HFF-Myc (cell line): ENCODE measurements at places on chromosomes 7 and 10.
A peak's percentile ranks its signal among the peaks of the same experiment; 100 is the strongest.

DNA sequence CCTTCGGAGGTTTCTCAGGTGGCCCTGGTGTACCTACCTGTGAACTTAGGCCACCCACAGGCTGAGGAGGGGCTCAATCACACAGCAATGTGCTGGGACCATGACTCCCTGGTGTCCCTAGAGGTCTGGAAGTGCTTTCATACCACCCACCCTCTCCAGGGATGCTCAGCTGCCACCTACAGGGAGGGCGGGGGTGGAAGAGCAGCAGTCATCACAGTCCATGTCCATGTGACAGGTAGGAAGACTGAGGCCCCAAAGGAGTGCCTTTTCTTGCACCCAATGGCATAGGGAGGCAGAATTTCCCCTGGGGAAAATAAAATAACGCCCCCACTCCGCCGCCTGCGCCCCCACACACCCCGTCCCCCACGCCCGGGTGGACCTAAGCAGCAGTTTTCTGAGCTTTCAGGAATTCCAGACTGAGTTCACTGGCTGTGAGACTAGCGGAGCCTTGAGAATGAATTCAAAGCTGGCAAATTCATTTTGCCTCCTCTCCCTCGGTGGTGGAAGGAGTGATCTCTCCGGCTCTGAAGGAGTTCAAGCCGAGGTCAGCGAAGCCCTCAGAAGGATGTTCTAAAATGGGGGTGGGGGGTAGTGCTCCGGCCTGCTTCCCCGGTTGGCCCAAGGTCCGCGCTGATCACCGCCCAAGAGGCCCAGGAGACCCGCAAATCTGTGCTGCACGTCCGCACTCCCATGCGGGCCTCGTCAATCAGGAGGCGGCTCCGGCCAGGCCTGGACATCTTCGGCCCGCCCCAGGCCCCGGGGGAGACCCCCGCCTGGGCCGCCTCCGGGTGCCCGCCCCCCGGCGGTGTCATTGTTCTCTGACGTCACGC lies 2.1 kb upstream of the ZMIZ1 start:
- DNase-seq: no peak

- no peak for DNase-seq
Measured at GRCh38 chr10:79145517-79146470, 77.0 kb downstream of the ZMIZ1 start.

DNA sequence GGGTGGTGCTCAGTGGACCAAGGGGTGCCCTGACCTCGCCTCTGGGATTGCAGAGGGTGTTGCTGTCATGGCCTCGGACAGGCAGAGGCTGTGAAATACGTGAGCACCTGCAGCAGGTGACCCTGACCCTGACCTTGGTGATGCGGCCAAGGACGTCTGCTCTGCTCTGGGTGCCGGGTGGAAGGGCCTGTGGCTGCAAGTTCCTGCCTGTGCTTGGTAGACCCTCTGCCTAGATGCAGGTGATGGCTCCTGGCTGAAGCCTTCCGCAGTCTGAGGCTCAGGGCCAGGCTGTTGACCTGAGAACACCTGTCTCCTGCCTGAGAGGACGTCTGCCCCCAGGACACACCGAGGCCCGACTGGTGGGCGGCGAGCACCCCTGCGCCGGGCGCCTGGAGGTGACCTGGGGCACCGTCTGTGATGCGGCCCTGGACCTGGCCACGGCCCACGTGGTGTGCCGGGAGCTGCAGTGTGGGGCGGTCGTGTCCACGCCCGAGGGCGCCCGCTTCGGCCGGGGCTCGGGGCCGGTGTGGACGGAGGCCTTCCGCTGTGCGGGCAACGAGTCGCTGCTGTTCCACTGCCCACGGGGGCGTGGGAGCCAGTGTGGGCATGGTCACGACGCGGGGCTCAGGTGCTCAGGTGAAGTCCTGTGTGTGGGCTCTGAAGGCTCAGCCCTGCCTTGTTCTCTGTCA lies 4.4 kb downstream of the SCART1 start:
- no peak for DNase-seq

GRCh38 chr10:21090609-21091082 lies 193.5 kb upstream of the NEBL start:
- no peak for DNase-seq

DNA sequence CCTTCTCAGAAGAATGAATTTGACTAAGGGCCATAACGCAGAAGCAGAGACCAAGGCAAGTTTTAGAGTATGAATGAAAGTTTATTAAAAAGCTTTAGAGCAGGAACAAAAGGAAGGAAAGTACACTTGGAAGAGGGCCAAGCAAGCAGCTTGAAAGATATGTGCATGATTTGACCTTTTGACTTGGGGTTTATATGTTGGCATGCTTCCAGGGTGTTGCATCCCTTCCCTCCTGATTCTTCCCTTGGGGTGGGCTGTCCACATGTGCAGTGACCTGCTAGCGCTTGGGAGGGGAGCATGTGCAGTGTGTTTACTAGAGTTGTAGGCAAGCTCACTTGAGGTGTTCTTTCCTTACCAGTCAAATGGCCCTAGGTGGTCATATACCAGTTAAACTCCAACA lies 37.9 kb upstream of the LRRN3 start:
- no peak for DNase-seq

- DNase-seq: no peak
Measured at GRCh38 chr7:136523571-136523970, 344.9 kb upstream of the CHRM2 start.

DNA sequence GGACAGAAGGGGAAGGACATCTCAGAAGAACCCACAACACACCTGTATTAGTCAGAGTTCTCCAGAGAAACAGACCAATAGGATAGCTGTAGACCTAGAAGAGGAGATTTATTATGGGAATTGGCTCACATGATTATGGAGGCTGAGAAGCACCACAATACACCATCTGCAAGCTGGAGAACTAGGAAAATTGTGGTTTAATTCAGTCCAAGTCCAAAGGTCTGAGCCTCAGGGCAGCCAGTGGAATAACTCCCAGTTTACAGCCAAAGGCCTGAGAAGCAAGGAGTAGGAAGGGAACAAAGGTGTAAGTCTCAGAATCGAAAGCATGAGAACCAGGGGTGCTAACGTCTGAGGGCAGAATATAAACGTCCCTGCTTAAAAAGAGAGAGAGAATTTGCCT lies 99.6 kb upstream of the AUTS2 start:
- no peak for DNase-seq

DNA sequence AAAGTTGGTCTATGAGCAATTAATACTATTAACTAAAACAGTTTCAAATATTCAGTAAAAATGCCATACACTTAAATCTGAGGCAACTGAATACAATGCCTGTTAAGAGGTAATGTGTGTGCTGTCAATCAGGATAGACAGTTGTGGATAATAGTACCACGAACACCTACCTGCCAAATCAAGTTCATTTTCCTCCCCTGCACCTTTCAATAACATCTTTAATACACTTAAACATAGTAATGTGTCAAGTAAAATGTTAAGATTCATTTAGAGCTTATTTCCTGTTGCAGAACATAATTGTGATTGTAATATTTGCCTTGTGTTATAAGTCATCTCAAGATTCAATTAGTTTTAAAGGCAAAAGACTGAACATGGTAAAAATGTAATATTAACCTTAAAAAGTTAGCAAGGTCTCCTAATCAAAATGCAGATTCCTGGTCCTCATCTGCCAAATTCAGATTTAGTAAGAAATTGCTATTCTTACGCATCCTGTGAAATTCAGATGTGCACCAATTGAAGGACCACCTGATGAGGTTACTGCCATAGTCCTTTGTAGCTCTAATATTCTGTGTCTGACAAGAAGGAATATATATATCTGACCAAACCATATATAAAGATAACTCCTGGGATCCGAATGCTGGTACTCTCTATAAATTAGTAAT lies 37.1 kb downstream of the COL1A2 start:
- no peak for DNase-seq

DNA sequence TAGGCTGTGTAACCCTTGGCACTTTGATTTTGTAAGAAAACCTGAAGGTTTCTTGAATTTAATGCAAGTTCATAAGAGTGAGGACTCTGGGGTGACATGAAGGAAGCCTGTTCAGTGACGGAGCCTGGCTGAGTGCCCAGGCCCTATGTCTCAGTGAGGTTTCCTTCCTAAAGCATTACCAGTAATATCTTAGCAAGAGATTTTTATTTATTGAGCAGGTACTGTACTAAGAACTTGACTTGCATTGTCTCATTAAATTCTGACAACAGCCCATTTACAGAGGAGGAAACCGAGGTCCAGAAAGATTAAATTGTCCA lies 197.2 kb downstream of the HECW1 start:
- no peak for DNase-seq

- DNase-seq: no peak
Measured at GRCh38 chr10:88032566-88032965, 169.1 kb downstream of the PTEN start.

GRCh38 chr10:93746844-93747284 lies 10.9 kb upstream of the LGI1 start:
- peak; percentile 95 for DNase-seq

DNA sequence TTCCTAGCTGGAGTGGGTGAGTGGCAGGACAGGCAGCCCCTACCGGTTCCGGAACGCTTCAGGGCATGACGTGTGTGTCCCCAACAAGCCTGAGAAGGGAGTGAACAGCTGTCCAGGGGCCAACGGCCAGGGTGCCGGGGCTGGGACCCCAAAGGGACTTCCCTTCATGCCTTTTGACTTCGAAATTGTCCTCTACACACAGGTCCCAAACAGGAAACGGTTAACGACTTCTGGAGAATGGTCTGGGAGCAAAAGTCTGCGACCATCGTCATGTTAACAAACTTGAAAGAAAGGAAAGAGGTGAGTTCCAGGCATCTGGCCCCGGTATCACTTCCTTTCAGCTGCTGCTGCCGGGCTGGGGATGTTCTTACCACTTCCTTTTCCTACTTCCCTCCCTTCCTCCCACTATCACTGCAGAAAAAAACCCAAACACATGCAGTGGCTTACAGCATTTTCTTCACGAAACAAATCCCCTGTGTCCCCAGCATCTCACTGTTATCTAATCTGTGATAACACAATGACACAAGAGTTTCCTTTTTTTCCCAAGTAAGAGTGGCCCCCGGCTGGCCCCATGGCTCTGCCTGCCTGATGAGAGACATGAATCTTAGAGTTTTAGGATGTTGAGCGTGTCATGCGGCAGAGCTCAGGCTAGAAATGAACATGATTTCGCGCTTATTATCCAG lies 63.2 kb downstream of the MKI67 start:
- no peak for DNase-seq

- no peak for DNase-seq
Measured at GRCh38 chr7:76051840-76052239, 3.9 kb downstream of the MDH2 start.

- DNase-seq: no peak
Measured at GRCh38 chr10:20877986-20878983, 18.8 kb downstream of the NEBL start.

- DNase-seq: no peak
Measured at GRCh38 chr10:3366043-3366442, 193.5 kb upstream of the PITRM1 start.

GRCh38 chr10:24132741-24133140 lies 76.2 kb upstream of the KIAA1217 start:
- DNase-seq: no peak

DNA sequence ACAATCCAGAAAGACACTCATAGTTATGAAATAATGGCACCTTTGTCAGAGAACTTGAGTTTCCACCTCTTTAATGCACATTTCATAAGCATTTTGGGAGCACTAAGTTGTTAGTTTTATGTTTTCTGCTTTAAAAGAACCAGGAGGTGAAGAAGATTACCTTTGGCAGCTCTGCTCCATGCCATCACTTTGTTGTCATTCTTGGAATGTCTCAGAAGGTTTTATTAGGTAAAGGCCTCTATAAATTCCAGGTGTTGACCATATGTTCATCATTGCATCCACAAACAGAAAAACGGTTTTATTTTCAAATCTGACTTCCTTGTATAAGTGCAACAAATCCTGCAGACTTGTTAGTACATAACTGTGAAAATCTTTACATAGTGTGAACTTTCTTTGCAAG lies 424.8 kb downstream of the MDFIC start:
- DNase-seq: peak; percentile 91

DNA sequence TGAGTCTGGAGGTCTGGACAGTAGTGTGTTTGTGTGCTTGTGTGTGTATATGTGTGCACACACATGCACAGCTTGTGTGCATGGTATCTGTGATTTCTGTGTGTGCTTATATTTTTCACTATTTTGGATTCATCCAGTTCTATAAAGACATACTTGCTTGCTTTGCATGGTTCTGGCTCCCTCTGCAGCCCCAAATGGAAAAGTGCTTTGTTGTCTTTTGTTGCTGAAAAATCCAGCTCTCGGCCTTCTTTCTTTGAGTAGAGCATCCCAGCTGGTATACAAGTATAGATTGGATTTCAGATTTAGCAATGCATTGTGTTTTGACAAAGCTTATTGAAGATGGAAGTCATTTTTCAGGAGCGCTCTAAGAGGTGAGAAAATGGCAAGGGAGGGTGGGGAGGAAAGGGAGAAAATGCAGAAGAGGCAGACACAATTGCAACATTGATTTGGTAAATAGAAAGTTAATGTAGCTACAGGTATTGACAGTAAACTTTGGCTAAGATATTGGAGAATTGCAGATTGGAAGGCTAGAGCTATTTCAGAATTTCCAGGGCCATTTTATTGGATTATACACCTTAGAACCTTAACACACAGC lies 333.9 kb downstream of the AUTS2 start:
- no peak for DNase-seq

GRCh38 chr10:51257511-51258248 lies 183.4 kb downstream of the PRKG1 start:
- no peak for DNase-seq

GRCh38 chr10:14784459-14785055 lies 9.9 kb upstream of the FAM107B start:
- DNase-seq: no peak

GRCh38 chr10:71805776-71806703 lies 32.7 kb upstream of the VSIR start:
- DNase-seq: no peak

GRCh38 chr7:7701527-7701926 lies 16.9 kb downstream of the RPA3 start:
- DNase-seq: no peak

DNA sequence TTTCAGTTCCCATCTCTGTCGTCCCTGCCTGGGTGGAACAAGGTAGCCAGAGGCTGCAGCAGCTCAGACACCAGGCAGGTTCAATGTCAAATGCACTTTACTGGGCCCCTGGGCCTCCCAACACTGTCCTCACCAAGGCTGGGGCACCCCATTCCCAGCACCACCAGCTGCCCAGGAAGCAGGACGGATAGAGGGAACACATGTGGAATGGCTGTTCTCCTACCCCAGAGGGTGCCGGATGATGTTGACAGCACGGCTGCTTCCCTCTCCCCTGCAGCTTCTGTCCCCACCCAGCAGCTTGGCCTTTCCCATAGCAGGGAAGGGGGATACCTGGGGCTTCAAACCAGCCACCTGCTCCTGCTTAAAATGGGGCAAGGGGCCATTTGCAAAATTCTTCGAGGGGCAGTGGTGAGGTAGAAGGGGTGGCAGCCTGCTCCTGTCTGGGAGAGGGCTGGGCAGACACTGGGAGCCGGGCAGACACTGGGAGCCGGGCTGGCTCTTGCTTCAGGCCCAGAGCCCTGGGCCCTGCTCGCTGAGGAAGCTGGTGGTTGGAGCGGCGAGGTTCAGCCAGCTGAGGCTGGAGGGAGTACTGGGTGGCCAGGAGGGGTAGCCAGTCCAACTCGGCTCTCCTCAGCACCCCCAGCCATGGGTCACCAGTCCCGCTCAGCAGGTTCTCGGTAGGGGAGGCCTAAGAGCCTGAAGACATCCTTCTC lies 9.1 kb downstream of the POLL start:
- no peak for DNase-seq
